ENCODE measurements at places on chromosomes 4 and X.

- DNase-seq, result no peak
Measured at GRCh38 chr4:130403221-130403620, 1307.3 kb downstream of the C4orf33 start.

DNA sequence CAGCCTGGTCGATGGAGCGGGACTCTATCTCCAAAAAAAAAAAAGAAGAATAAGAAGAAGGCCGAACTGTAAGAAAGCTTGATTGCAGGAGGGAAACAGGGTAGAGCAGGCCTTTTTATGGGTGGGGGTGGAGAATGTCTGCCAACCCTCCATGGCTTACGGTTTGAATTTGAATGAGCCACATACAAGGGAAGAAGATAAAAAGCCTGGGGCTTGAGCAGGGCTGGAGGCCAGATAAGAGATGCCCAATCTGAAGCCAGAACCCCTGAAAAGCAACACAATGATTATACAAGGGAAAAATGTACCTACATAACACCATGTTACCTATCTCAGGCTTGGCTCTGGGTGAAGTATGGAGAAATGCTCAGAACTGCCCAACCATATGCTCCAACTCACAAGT, 57.3 kb upstream of the TRIM2 start:
- no peak for DNase-seq

GRCh38 chr4:95838192-95838591, 1.7 kb upstream of the PDHA2 start:
- DNase-seq, result no peak

DNA sequence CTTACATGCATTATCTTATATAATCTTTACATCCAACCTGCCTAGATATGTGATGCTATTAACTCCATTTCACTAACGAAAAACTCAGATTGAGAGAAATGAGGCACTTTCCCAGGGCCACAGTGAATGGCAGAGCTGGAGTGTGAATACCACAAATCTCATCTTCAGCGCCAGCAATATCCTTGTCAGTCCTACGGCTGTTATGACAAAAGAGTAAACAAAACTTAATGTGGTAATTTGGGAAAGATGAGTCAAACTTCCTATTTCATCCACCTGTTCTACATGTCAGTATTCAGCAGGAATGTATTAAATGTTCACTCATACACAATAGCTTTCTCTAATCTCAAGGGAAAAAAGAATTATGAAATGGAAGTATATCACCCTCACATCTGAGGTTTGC, 56.9 kb downstream of the FAT1 start:
- DNase-seq, result no peak

DNA sequence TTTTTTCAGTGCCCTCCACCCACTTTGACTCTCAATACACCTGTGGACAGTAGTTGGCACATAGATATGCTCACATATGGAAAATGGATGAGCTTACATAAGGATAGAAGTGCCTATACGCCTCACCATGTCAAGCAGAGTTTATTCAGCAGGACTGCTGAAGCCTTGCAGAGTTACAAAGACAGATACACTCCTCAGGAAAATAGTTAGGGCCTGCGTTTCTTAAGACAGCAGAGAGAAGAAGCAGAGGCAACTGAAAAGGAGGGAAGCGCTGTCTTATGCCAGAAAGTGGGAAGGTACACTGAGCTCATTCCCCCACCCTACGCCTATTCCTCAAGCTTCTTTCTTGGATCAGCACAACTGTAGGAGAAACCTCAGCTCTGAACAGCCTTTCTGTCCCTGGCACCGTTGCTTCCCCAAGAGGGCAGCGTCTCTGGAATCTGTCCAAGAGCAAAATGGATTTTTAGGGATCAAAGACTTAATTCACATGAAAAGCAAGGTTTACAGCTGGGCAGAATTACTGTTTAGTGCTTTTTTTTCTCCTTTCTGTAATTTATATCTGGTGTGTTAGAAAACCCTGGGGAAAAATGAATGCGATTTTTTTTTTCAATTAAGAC, 37.3 kb upstream of the MBTPS2 start:
- no peak for DNase-seq

DNA sequence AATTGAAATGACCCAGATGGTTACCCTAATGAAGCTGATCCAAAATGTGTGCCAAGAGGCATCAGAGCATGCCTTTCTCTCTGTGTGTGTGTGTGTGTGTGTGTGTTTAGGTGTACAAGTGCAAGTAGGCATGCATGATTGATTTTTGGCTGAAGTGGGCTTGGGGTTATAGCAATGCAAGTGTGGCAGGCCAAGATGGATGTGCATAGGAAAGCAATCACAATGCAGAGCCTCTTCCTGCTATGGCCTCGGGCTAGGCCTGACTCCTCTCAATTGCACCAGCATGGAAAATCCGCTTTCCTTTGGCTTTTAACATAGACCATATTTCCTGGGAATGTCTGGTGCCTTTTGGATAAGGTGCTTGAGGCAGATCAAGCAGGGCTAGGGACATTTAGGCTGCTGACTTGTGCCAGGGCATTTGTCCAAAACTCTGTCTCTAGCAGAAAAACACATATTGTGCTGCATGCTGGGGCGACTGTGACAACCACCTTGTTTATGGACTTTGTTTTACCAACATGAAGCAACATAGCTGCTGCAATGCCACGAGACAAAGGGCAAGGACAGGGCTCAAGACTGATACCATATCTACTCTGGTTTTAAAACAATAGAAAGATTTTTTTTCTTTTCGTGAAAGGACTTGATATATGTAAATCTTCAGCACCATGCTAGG, 395.7 kb downstream of the RAPGEF2 start:
- DNase-seq, result no peak

GRCh38 chr4:11881947-11882346, 453.3 kb upstream of the HS3ST1 start:
- DNase-seq, result no peak

DNA sequence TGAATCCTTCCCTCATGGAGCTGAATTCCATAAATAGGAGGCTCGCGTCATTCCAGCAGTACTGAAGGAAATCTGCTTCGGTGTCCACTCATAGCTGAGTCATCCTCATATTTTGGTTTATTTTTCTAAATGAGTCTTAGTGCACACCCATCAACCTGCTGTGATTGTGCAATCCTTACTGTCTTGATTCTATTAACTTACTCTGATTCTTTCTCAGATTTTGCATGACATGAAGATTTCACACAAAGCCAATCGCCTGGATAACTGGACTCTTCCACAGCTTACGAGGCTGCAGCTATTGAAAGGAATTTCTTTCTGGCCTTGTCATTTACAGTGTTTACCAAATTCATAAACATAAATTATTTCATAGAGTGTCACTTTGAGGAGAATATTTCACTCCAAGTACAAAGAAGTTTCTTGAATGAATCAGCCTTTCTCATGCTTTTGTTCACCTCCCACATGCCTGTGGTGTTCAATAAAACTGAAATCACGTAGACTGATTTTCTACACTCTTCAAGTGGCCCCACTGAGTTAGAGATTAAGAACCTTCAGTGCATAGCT, 207.6 kb upstream of the SLITRK2 start:
- DNase-seq, result no peak

- no peak for DNase-seq
Measured at GRCh38 chr4:91630764-91631163, 673.0 kb upstream of the GRID2 start.

Data from stimulated activated CD4-positive, alpha-beta T cell treated with anti-CD3 and anti-CD28 coated beads, Interleukin-1b, Interleukin-23, amount 100 ng/mL, for 1 hour (primary cell).